A549 treated with dexamethasone at 1 μM for 4 hours (cell line): ENCODE measurements at places on chromosomes 7 and 10. TPM values are rescaled to one million over a fixed set of nuclear protein-coding genes. Genes with fewer than 3 reads are reported as not detected.

The ZCWPW1 gene
- total RNA-seq, result 0.86 to 1.7 TPM (median 1.5 TPM) in 5 replicates

The EPHA1 gene
- 0.13 to 0.14 TPM in 2 of 5 replicates, not detected in the others for total RNA-seq

The ACBD5 gene
- 23.4 to 29.4 TPM (median 25.6 TPM) in 5 replicates for total RNA-seq

The MOGAT3 gene
- 0.20 TPM in 1 of 5 replicates, not detected in the others for total RNA-seq

The GRID2IP gene
- 0.05 TPM in 1 of 5 replicates, not detected in the others for total RNA-seq

The ELAPOR2 gene
- total RNA-seq, result 0.01 to 0.15 TPM (median 0.12 TPM) in 5 replicates

The MYL7 gene
- total RNA-seq, result not detected in 5 replicates

The SPDYE11 gene
- total RNA-seq, result not detected in 5 replicates

The ELFN1 gene
- 0.24 to 0.37 TPM (median 0.33 TPM) in 5 replicates for total RNA-seq

The OPN4 gene
- 0.04 TPM in 1 of 5 replicates, not detected in the others for total RNA-seq

The CUL1 gene
- total RNA-seq, result 50.4 to 59.2 TPM (median 57.2 TPM) in 5 replicates

The WDR86 gene
- total RNA-seq, result 0.11 to 0.26 TPM (median 0.18 TPM) in 4 of 5 replicates, not detected in the other
